ENCODE measurements at places on chromosomes 7 and 10.

DNA sequence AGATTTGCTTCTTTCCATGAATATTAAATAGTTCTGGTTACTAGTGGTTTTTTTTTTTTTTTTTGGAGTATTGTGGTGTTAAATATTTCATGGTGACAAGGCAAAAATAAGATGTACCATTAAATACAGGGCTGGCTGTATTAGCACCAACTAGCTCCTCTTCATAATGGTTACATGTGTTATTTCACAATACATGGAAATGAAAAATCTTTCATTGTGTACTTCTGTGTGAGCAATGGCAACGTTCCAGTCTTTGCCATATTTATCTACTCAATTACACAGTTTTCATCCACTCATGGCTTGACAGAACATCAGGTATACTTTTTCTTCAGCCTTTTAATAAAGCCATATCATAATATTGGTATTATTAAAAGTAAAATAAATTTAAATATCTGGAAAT, 394.7 kb upstream of the GRM3 start:
- DNase-seq, result no peak

DNA sequence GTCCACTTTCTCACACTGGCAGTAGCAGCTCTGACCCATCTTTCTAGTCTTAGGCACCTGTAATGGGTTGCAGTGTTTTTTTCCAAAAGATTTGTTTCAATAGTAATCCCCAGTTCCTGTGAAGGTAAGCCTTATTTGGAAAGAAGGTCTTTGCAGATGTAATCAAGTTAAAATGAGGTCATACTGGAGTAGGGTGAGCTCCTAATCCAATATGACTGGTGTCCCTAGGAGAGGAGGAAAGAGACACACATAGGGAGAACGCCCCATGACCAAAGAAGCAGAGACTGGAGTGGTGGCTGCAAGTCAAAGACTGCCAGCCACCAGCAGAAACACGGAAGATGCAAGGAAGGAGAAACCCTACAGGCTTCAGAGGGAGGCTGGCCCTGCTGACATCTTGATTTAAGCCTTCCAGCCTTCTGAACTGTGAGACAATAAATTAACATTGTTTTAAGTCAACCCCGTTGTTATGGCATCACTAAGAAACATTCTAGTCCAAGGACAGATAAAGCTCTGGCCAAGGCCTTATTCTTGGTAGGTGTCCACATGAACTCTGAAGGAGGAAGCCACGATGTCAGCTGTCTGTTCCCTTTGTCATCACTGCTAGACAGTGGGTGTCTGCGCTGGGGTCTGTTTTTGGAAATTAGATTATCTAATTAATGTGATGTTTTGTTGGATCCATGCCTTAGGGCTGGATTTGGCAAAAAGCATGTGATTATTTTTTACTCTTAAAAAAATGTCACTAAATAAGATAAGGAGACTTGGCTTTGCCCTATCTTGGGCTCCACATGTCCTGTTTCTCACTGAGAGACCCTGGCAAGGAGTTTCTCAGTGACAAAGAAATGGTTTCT, 214.9 kb downstream of the KCNMA1 start:
- DNase-seq, result no peak

DNA sequence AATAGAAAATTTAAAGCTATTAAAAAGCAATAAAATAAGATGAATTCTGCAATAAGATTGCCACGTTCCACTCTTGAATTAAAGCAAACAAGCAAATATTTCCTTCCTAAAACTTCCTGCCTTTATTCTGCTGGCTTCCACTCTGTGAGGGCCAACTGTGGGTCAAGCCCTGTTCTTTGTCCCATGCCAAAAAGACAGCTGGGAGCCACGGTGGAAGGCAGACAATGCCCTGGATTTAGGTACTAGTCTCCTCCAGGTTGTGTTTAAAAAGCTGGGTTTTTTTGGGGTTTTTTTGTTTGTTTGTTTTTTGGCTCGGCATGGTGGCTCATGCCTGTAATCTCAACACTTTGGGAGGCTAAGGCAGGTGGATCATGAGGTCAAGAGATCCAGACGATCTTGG, 39.1 kb downstream of the LRRTM3 start:
- DNase-seq, result no peak

GRCh38 chr10:128985036-128985435, 482.0 kb upstream of the MGMT start:
- no peak for DNase-seq

DNA sequence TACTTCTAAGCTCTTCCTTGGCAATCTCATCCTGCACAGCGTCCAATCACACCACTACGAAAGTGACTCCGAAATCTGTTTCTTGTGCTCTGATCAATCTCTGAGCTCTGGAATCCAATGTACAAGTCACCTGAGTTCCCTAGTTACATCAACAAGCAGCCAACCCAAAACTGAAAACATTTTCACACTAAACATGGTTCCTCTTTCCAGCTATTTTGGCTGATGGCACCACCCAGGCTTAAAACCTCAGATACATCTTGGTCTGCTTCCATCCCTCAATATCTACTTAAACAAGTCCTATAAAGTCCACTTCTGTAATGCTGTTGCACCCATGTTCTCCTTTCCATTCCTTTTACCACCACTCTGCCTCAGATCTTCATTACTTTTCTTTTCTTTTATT, 3.6 kb downstream of the BLOC1S2 start:
- no peak for DNase-seq

DNA sequence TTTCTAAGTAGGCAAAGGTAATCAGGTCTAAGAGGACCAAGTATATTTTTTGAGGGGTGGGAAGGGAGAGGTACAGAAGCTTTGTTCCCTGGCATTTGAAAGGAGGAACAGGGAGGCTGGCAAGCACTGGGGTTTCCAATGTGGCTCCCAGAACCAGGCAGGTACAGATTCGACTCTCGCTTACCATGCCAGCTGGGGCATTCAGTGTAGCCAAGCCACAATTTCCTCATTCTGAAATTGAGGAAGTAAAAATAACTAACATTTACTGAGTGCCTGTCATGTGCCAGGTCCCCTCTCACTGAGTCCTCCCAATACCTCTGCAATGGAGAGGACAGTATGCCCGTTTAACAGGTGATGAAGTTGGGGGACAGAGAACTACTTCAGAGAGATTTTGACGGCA, 45.9 kb upstream of the BET1 start:
- no peak for DNase-seq

DNA sequence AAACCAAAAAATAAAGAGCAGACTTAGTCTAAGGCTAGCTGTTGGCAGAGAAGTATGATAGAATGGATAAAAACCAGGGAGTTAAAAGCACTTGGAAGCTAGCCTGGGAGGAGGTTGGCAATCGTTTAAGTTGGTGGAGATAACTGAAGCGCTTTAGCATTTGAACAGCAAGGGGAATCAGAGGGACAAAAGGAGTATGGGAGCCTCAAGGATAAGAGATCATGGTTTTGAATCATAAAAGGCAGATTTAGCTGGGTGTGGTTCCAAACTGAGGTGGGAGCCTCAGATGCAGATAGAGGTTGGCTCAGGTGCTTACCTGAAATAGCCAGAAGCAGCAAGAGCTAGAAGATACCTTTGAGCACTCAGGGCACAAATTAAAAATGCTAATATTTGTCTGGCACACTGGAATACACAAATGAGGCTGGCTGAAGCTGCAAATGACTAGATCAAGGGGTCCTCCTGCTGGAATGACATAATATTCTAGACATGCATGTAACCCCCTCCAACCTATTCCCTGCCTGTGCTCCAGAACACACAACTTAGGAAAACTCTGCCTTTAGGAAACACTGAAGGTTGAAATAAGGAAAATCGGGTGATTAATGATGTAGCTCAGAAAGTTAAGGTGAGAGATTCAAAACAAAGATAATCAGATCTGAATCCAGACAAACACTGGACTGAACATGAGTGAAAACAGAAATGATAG, 372.3 kb upstream of the LRRN3 start:
- no peak for DNase-seq

GRCh38 chr7:149225656-149226055, 13.8 kb upstream of the ZNF212 start:
- no peak for DNase-seq

- no peak for DNase-seq
Observed at GRCh38 chr10:19730167-19730906, 85.9 kb upstream of the PLXDC2 start.

DNA sequence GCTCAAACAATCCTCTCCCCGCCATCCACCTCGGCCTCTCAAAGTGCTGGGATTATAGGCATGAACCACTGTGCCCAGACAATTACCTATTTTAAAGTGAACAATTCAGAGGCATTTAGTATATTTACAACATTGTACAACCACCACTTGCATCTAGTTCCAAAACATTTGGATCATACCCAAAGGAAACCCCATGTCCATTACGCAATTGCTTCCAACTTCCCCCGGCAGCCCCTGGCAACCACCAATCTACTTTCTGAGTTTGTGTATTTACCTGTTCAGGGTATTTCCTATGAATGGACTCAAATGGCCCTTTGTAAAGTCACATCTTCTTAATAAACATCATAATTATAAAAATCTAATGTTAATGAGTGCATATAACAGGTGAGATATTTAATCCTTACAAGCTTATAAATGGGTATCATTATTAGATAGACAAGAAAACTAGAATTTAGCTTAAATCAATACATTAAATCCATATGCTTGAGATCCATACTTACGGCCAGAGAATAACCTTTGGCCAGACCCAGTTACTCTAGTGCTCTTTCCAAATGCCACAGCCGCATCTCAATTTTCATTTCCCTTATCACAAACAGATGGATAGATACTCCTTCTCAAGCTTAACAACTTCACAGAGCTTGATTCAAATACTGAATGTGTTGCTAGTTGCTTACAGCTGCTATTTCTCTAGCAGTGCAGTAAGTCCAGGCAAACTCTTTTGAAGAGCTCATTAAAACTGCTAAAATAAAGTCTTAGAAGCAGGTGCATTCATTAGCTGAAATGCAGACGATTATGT, 133.4 kb upstream of the MKLN1 start:
- DNase-seq, result no peak

GRCh38 chr7:106177300-106177690, 65.2 kb upstream of the SYPL1 start:
- DNase-seq, result no peak

DNA sequence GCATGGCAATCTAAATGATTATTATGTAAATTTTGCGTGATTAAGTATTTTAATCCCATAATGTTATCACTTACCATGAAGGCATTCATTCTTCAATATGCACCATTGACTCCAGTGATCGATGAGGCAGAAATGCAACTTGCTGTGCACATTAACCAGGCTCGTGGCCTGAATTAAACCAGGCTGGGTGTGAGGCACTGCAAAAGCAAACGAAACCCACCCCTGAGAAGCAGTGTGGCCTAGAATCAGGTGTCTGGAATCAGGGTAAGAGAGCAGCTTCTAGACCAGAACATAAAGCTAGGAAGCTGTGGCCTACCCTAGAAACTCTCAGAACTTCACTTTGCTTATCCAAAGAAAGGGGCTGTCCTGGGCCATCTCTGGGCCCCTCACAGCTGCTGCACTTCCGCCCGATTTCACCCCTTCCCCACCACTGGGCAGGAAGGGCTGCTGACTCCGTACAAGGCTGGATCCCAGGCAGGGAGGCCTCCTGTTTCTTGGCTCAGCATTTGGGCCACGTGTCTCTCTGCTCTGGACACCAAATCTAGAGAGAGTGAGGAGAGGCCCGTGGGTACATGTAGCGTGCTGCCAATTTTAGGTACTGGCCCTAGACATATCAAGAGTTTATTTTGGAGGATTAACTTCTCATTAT, 4.4 kb downstream of the PTPRE start:
- DNase-seq, result no peak

- no peak for DNase-seq
Observed at GRCh38 chr10:101624526-101625102, 36.5 kb downstream of the DPCD start.

GRCh38 chr7:16954321-16954720, 72.5 kb upstream of the AGR3 start:
- no peak for DNase-seq

DNA sequence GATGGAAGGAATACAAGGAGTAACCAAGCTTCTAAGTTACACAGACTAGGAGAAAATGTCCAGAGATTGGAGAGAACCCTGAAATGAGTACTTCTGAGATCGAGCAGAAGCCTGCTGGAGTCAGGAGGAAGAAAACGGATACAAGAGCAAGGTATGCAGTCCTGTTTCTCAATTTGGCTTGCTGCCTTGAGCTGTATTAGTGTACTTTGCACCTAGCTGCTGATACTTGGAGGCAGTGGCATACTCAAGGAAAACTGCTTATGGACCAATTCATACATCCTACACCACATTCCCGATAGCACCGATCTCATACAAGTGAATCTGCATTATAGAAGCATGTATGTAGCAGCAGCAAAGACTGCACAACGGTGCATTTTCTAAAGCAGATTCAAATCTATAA, 14.4 kb downstream of the PIP4K2A start:
- DNase-seq, result no peak

GRCh38 chr7:98252425-98253054, 508 bp upstream of the TECPR1 start:
- DNase-seq, result no peak

- DNase-seq, result no peak
Observed at GRCh38 chr7:116329686-116330503, 119.6 kb downstream of the TES start.

DNA sequence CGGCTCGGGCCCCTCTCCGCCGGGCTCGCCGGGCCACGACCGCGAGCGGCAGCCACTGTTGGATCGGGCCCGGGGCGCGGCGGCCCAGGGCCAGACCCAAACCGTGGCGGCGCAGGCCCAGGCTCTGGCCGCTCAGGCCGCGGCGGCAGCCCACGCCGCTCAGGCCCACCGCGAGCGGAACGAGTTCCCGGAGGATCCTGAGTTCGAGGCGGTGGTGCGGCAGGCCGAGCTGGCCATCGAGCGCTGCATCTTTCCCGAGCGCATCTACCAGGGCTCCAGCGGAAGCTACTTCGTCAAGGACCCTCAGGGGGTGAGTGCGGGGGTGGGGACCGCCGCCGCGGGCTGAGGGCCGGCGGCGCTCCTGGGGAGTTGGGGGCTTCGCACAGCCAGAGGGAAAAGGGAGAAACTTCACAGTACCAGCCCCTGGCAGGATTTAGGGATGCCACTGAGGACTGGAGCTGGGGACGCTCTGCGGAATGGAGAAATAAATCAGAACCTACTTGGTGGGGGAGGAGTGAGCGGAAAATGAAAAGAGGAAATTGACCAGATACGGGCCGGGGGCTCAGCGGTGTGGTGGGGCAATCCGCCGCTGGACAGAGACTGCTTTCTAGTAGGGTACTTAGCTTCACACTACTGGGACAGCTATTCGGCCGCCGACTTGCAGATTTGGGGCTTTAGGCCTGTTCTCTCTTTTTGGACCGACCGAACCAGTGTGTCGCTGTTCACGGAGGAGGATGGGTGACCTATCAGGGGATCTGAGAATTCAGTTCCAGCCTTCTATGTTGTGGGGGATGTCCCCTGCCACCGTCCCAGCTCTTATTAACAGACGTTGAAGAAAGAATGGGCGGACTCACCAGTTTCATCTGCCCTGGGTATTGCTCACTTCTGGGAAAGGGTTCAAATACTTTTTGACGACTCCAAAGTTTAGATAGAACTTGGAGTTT, 669 bp downstream of the PI4K2A start:
- DNase-seq, result no peak

GRCh38 chr10:124678557-124679240, 65.5 kb downstream of the FAM53B start:
- DNase-seq, result no peak

- DNase-seq, result peak; percentile 14
Observed at GRCh38 chr7:7276161-7276560, 93.8 kb downstream of the C1GALT1 start.

GRCh38 chr7:10412422-10413019, 561.2 kb upstream of the PHF14 start:
- peak; percentile 1 for DNase-seq

GRCh38 chr10:87659571-87660483, at the start of gene PAPSS2:
Gene PAPSS2 (plus strand): TSS chr10:87659878. CDS start chr10:87659982, 104 bp downstream.
- DNase-seq, result no peak

- DNase-seq, result no peak
Observed at GRCh38 chr10:62585211-62585775, 211.1 kb downstream of the ZNF365 start.

- no peak for DNase-seq
Observed at GRCh38 chr10:76150139-76150875, 718.9 kb downstream of the LRMDA start.

Data from DMS79 treated with DMSO at 0.1 percent for 48 hours (cell line).